ENCODE measurements at places on chromosomes 5 and 9. TPM values are rescaled to one million over a fixed set of nuclear protein-coding genes. Genes with fewer than 3 reads are reported as not detected.

SPATA24 gene
- 3.7 TPM for total RNA-seq

NAIF1 gene
- total RNA-seq, result 7.1 TPM

SLCO6A1 gene
- not detected for total RNA-seq

TAF11L4 gene
- total RNA-seq, result not detected

GRXCR2 gene
- total RNA-seq, result not detected

DMRT1 gene
- total RNA-seq, result not detected

GMCL2 gene
- not detected for total RNA-seq

OBP2B gene
- not detected for total RNA-seq

ECM2 gene
- 0.56 TPM for total RNA-seq

FBXO4 gene
- 12.5 TPM for total RNA-seq

GNA14 gene
- total RNA-seq, result 0.60 TPM

PLPP7 gene
- total RNA-seq, result 0.28 TPM

Data from esophagus mucosa (tissue), 1 donor.